Uterus (tissue), 4 donors: ENCODE measurements at places on chromosomes 5 and 9. TPM values are rescaled to one million over a fixed set of nuclear protein-coding genes. Genes with fewer than 3 reads are reported as not detected.

DNA sequence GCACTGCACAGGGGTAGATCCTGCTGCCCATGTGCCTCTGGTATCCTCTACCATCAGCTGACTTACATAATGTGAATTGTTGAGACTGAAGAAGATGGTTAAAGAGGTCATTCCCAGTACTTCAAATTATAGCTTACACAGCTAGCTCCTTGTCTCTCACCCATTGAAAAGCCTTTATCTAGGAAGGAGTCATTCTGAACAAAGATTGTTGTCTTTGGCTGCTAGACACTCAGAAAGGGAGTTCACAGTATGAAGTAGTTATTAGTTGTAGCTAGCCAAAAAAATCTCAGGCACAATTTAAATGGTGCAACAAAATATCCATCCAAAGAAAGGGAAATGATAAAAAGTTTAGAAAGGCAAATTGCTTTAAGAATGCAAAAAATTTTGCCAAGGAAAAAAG, 102.0 kb upstream of the NREP start:
- no peak for DNase-seq

Gene DEPDC1B
- total RNA-seq, result 8.2 TPM

Gene HNRNPK
- 205 TPM for total RNA-seq

DNA sequence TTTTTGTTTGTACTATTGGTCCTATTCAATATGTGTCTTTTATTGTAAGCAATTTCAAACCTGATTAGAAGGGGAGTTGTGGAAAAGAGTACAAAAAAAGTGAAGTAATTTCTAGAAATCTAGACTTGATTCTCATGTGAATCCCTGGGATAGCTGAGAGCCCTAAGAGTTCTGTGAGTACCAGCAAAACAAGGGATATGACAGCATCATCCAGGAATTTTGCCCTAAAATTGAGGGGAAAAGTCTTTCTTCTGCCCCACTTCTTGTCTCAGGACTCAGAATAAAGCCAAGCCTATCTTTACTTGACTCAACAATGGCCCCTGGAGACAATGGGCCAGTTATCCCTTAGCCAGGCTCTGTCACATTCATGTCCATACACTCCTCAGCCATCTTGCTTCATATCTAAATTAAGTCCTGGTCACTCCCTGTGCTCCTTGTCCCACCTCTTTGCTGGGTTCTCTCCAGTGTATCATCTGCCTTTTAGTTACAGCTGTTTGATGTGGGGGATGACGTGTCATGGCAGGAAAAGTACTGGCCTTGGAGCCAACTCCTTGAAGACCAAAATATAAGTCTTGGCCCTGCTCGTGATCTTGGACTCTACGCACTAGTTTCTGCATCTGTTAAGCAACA, 81.2 kb downstream of the ADAMTS12 start:
- DNase-seq, result peak; percentile 64

- DNase-seq, result no peak
Observed at GRCh38 chr9:70947086-70947485, 174.3 kb downstream of the TRPM3 start.

- no peak for DNase-seq
Observed at GRCh38 chr9:130073373-130073772, 19.7 kb downstream of the GPR107 start.

GRCh38 chr9:89501311-89501898, 3.5 kb upstream of the SEMA4D start:
- DNase-seq, result no peak

DNA sequence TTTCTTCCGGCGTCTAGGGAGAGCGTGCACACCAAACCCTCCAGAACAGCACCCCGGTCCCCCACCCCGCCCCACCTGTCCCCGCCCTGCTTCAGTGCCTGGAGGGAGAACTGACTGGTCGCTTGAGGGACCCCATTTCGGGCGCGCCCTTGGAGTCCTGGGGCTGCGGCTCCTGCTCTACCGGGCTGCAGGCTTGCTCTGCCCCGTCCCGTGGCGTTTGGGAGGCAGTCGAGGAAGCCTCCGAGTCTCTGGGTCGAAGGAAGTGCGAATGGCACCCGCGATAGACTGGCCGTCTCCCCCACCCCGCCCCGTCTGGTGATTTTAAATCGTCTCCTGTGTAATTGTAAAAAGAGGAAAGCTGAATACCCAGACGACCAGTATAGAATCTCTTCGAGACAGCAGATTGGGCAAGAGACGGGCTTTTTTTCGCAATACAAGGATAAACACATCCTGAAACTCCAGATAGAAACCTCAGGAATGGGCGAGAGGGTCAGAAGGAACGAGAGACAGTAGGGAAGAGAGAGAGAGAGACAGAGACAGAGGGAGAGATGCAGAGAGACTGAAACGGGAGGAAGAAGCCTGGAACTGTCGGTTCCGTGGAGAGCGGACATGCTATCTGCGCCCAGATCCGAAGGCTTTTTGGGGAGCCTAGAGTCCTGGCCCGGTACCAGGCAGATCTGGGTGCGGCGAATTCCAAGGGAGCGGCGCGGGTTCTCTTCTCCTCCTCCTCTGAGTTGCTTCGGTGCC, 9.9 kb downstream of the PRDM6 start:
- no peak for DNase-seq

DNA sequence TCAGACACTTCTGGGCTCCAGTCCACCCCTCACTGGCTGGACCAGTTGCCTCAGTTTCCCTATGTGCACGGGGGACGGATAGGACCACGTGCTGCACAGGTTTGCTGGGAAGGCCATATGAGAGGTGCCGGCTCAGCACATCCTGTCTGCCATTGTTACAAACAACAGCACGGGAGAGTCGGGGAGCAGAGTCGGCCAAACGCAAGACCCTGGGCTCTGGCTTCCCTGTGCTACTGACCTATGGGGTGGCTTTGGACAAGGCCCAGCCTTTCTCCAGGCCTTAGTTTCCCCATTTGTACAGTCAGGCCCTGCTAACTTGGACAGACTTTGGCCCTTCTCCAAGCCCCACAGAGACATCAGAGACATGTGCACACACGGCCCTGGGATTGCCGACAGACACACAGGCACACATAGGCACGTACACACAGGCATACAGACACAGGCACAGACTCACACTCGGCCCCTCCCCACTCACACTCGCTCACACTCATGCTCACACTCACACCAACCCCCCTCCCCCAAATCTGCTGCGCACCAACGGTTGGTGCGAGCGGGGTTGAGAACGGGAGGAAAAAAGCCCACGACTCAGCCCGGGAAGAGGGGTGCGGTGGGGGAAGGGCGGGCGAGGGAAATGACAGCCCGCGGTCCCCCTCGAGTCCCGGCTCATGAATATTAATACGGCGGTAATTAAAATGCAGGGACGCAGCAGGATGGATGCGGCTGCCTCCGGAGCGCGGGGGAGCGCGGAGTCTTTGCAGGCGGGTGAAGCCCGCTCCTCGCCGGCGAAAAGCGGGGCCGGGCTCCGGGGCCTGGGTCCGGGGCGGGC, 133.0 kb downstream of the C9orf50 start:
- DNase-seq, result no peak

DNA sequence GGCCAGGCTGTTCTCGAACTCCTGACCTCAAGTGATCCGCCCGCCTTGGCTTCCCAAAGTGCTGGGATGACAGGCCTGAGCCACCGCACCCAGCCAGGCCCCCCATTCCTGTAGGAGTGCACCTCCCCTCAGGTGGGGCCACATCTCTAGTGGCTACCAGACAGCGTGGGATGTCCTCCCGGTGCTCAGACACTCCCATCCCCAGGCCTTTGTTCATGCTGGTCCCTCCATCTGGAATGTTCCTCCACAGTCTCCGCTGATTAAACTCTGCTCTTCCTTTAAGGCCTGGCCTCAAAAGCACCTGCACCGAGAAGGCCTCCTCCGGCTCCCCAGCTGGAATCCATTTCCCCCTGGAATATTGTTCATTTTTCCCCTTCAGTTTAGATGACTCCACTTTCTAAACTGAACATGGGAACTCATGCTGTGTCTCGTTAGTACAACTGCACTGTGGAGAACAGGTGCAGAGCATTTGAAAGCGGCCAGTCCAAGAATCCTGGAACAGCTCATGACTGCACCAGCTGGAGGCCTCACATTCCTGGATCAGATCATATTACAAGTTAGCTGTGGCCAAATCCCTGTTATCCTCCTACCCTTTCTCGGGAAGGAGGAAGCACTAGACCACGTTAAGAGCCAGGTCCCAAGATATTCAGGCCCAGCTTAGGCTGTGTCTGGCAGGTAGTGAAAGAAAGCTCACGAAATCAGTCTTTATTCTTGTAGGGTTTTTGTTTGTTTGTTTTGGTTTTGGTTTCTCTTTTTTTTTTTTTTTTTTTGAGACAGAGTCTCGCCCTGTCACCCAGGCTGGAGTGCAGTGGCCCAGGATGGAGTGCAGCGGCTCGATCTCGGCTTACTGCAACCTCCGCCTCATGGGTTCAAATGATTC, 10.8 kb upstream of the PRRC2B start:
- peak; percentile 53 for DNase-seq

- no peak for DNase-seq
Observed at GRCh38 chr5:156254196-156254595, 72.8 kb upstream of the SGCD start.

Gene MAN2A1
- 32.1 TPM for total RNA-seq

- DNase-seq, result no peak
Observed at GRCh38 chr5:11273180-11273903, 512.3 kb upstream of the DAP start.

GRCh38 chr5:128413356-128413755, 124.7 kb downstream of the FBN2 start:
- no peak for DNase-seq

GRCh38 chr5:50440651-50441492, at the start of gene EMB:
Gene EMB, minus strand, starts transcription at chr5:50441288. Its CDS starts 137 bp downstream, at chr5:50441151.
- peak; percentile 16 for DNase-seq

DNA sequence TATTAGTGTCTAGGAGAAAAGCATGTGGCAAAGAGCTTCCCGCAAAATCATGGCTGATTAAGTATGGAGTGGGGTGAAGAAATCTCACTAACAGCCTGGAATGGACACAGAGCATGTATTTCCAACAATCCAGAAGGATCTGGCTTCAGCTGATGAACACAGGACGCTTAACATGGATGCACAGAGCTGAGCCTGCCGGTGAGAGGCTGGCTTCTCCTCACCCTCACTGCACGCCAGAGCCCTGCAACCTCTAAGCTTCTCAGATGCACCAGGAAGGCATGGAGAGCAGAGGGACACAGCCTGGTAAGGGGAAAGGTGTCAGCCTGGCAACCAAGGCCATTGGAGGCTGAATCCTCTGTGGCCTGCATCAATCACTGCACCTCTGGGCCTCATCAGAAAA, 298.5 kb downstream of the TRIM32 start:
- no peak for DNase-seq

DNA sequence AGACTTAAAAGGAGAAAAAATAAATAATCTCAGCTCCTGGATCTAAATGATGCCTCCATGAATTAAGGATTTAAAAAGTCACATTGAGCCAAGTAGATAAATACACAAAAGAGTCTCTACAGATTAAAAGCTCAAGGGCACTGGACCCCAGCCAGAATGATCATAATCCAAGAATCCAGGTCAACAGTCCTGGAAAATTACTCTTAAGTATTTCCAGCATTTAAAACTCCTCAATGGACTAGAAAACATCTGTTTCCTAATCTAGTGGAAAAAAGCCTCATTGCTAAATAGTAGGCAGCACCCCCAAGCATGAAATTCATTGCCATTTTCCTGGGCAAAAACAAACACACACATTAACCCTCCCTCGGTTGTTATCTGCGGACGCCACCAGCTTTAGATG, 96.8 kb downstream of the FRMD3 start:
- peak; percentile 58 for DNase-seq

DNA sequence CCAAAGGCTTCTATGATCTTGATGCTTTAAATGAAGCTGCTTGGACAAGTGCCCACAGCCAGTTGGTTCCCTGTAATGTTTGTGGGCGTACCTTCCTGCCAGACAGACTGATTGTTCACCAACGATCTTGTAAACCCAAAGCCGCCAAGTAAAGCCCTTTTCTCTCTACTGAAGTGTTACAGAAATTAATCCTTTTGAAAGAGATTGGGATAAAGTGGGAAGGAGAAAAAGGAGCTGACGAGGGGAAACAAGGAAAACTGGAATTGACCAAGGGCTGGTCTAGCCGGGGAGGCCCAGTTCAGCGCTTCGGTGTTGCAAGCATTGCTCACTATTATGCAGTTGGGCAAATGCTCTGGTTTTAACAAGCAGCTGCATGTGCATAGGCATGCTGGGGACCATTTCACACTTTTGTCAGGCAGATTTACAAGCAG, 53.2 kb downstream of the ZNF474 start:
- DNase-seq, result peak; percentile 41

GRCh38 chr9:97220894-97221477, 86.5 kb upstream of the CCDC180 start:
- DNase-seq, result no peak

Gene EIF4E1B
- not detected for total RNA-seq

GRCh38 chr5:36277521-36278176, 24.1 kb downstream of the RANBP3L start:
- no peak for DNase-seq

Gene CD14
- total RNA-seq, result 42.0 TPM

Gene SAPCD2
- not detected for total RNA-seq

GRCh38 chr5:33659526-33660169, 218.9 kb downstream of the TARS1 start:
- no peak for DNase-seq

- no peak for DNase-seq
Observed at GRCh38 chr5:116959843-116960242, 385.2 kb upstream of the SEMA6A start.

DNA sequence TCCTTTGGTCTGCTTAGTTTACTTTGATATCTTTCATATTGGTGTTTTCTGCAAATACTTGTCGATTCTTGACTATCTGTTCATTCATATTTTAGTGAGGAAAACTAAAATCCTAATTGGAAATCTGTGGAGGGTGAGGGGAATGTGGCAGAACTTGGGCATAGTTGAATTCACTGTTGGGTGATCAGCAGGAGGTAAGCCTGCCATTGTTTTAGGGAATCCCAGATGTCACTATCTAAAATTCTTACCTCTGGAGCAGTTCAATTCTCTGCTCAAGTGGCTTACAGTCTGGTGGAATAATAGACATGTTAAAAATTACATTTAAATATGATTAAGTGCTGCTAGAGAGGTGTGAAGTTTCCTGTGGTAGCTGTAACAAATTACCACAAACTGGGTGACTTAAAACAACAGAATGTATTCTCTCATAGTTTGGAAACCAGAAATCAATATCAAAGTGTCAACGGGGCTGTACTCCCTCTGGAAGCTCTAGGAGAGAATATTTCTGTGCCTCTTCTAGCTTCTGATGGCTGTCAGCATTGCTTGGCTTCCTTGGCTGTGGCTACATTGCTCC, 90.3 kb upstream of the GCNT4 start:
- no peak for DNase-seq

DNA sequence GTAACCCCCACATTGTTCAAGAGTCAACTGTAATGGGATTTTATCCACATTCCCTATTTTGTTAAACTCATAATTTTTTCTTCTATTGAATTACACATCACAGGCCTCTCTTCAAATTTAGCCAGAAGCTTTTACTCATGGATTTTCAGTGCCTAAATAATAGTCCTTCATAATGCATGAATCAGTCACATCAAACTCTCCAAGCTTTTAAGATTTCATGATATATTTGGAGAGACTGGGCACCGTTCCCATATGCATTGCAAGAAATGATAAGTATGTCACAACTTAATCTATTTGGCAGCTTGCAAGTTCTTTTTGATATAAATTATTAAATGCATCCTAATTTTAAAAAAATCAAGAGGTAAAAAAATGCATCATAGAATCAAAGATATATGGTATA, 465.9 kb downstream of the DMAC1 start:
- DNase-seq, result no peak

GRCh38 chr5:139655727-139656271, 7.7 kb downstream of the CXXC5 start:
- DNase-seq, result no peak
